ENCODE measurements at places on chromosomes 2 and 18.
A peak's percentile ranks its signal among the peaks of the same experiment; 100 is the strongest.

- DNase-seq: no peak
These were observed 928.7 kb downstream of the SLC4A3 start for GRCh38 chr2:220555961-220556630.

- no peak for DNase-seq
These were observed 55.8 kb upstream of the ALPP start for GRCh38 chr2:232322560-232323327.

DNA sequence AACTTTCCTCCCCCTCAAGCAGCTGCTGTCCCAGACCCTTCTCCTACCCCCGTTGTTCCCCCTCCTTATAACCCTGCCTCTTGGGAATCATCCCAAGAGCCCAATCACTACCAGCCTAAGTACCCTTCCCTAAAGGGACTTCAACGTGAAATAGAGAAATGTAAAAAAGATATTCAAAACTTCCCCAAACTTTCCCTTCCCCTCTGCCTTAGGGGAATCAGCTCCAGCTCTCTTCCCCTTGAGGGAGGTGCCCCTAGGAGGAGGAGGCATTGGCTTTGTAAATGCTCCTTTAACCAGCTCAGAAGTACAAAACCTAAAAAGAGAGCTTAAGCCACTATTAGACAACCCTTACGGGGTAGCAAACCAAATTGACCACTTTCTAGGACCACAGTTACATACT, 10.6 kb upstream of the SAP130 start:
- DNase-seq: no peak

GRCh38 chr2:3462493-3463104, 56.7 kb downstream of the ADI1 start:
- DNase-seq: no peak

GRCh38 chr2:203059567-203060240, 45.0 kb downstream of the NBEAL1 start:
- no peak for DNase-seq

- DNase-seq: peak; percentile 80
These were observed 69.3 kb downstream of the MBP start for GRCh38 chr18:77063260-77063659.

- no peak for DNase-seq
These were observed 85.1 kb downstream of the ARL4C start for GRCh38 chr2:234411793-234412192.

GRCh38 chr2:98156304-98156703, 69.3 kb downstream of the VWA3B start:
- no peak for DNase-seq

DNA sequence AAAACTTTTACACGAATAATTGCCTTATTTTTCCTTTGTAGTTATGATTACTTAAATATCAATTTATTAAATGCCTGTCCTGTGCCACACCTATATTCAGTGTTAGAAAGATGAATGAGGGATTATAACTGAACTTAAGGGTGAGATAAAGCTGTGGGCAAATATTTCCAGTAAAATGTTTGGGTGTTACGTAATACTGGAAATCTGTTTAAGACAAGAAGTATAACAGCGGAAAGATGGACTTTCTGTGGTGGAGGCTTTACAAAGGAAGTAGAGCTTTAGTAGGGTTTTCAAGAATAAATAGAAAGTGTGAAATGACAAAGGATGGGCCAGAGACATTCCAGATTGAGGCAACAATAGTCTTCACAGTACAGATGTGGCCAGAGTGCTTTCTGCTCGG, 927.0 kb downstream of the DPP10 start:
- no peak for DNase-seq

- DNase-seq: peak; percentile 38
These were observed 683 bp downstream of the MBOAT2 start for GRCh38 chr2:9002637-9003365.

- DNase-seq: no peak
These were observed 14.5 kb downstream of the CREG2 start for GRCh38 chr2:101372792-101373191.

- no peak for DNase-seq
These were observed 2.7 kb upstream of the IL18RAP start for GRCh38 chr2:102420290-102420689.

GRCh38 chr2:124315221-124315880, 290.3 kb downstream of the CNTNAP5 start:
- no peak for DNase-seq

DNA sequence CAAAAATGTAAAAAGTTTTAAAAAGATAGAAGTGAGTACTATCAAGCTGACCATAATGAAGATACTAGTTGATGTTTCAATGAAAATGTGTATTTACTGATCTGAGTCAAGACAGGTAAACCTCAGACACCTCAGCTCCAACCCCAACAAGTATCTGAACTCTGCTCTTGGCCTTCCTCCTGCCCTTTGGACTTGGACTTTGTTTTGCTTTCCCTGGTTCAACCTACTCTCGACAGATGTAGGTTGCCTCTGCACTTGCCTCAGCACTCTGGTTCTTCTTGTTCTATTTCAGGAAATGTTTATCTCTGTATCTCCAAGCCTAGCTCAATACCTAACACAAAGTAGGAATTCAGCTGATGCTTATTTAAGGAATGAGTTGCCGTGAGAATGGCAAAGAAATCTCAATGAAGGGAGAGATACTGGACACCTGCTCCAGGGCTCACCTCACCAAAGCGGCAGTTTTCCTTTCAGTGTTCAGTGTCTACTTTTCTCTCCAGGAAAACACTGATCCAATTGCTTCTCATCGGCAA, 248.8 kb upstream of the CTAGE1 start:
- no peak for DNase-seq

DNA sequence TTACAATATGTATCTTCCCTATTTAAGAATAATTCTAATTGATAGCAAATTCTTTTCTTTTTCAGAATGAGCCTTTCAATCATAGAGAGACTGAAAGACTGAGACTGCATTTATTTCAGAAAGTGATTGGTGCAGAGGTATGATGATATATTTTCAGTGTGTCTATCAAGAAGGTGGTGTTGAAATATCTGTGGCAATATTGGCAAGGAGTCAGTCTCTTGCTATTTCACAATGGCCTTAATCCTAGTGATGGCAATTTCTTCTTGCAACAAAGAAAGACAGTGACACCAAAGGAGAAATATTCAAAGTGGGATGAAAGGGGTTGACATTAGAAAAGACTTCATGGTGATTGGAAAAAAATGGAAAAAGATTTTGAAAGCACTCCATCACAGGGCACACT, 21.7 kb upstream of the ZBTB14 start:
- no peak for DNase-seq

DNA sequence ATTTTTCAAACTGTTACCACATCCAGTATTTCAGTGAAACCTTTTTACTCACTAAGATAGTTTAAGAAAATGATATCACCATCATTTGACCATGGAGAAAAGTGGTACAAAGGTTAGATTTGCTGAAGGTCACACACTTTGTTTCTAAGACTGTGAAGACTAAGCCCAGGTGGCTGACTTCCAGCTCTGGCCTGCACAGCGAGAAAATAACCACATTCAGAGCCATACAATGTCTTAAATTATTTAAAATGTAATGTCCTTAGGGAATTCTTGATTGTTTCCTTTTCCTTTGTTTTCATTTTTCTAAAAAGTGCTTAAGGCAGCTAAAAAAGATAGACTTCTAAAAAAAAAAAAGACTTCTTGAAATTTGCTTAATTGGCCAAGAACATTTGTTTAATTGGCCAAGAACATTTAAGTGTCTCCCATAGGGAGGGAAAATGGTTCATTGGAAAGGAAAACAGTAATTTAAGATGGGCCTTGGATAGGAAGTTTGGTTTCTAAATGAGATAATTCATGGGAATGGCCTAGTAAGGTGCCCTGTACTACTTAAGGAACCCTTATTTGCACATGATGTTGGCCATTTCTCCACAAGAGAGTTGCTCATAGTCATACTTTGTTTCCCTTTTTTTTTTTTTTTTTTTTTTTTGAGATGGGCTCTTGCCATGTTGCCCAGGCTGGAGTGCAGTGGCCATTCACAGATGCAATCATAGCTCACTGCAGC, 45.2 kb downstream of the CYP1B1 start:
- no peak for DNase-seq

DNA sequence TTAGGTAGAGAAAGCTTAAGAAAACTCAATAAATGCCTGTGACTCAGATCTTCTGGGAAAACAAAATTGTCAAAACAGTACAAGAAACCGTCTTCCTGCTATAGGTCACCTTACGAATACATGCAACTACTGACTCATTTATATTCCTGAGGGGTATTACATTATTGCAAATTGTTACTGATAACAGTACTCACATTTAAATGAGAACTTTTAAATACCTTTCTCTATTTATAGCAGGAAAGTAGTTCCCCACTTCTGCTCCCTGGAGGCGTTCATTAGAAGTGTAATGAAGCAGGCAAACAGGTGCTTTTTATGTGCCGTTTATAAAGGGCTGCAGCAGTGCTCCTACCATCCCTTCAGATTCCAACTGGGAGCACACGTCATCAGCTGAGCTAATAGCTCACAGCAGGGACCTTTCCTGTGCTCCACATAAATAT, 65.1 kb upstream of the RPRM start:
- DNase-seq: no peak

- DNase-seq: no peak
These were observed 72.0 kb downstream of the CDH7 start for GRCh38 chr18:65822826-65823225.

GRCh38 chr18:9334973-9335696, 562 bp downstream of the TWSG1 start:
- DNase-seq: peak; percentile 22

- DNase-seq: no peak
These were observed 16.8 kb downstream of the SP140L start for GRCh38 chr2:230343747-230344146.

- no peak for DNase-seq
These were observed 68.8 kb upstream of the LYPD6B start for GRCh38 chr2:148969659-148970061.

- no peak for DNase-seq
These were observed 11.0 kb downstream of the CPSF3 start for GRCh38 chr2:9434489-9434888.

- no peak for DNase-seq
These were observed 146.7 kb upstream of the SMIM21 start for GRCh38 chr18:75574187-75574586.

DNA sequence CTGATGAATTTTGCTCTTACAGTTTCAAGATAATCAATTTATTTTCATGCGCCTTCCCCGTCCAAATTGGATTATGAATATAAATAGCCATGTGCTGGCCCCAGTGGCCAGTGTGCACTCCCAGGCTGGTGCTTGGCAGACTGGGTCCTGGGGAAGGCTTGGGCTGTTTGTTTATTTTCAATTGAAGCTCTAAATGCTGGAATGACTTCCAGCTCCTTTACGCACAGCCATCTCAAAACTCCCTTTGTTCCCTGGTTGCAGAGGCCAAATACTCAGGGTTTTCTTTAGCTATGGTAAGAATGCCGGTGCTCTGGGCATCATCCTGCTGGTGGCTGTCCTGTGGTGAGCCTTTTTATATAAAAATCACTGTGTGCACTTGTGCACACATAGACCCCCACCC, 131.5 kb downstream of the PRKCE start:
- DNase-seq: no peak

GRCh38 chr2:46800625-46801349, 114.8 kb downstream of the MCFD2 start:
- no peak for DNase-seq

GRCh38 chr2:40654346-40654745, 202.5 kb upstream of the SLC8A1 start:
- DNase-seq: no peak

GRCh38 chr2:177164131-177164530, 48.5 kb upstream of the HNRNPA3 start:
- no peak for DNase-seq

DNA sequence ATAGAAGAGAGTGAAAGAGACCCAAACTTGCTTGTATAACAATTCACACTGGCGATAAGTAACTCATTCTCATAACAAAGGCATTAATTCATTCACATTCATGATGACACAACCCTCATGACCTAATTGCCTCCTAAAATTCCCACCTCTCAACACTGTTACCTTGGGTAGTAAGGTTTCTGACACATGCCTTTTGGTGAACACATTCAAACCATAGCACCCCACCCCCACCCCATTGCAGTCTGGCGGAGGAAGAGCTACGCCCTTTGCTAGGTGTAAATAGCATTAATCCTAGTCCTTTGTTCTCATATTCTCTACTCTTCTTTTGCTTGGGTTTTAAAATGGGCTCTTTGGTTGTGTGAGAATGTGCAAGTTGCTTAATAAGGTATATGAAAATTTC, 361.5 kb downstream of the DSEL start:
- DNase-seq: no peak

- DNase-seq: no peak
These were observed 5.8 kb downstream of the SH3RF3 start for GRCh38 chr2:109134741-109135358.

- no peak for DNase-seq
These were observed 22.0 kb upstream of the FZD5 start for GRCh38 chr2:207791579-207792243.

DNA sequence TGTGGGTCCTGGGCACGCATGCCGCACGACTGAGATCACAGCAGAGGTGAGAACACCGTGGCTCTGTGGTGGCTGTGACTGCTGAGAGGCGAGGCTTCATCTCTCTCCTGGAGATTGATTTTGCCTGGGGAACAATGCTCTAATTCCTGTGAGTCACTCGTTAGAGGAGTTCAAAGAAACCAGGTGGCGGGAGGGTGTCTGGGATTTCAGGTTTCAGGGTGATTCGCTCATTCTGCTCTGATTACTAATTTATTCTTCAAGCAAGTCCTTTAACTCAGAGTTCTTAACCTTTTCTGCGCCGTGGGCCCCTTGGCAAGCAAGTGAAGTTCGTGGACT, 56.3 kb downstream of the GLI2 start:
- DNase-seq: no peak

GRCh38 chr2:200586644-200586975, 796 bp downstream of the AOX1 start:
- DNase-seq: no peak

- no peak for DNase-seq
These were observed 217.6 kb downstream of the NDUFA10 start for GRCh38 chr2:239807568-239807967.

DNA sequence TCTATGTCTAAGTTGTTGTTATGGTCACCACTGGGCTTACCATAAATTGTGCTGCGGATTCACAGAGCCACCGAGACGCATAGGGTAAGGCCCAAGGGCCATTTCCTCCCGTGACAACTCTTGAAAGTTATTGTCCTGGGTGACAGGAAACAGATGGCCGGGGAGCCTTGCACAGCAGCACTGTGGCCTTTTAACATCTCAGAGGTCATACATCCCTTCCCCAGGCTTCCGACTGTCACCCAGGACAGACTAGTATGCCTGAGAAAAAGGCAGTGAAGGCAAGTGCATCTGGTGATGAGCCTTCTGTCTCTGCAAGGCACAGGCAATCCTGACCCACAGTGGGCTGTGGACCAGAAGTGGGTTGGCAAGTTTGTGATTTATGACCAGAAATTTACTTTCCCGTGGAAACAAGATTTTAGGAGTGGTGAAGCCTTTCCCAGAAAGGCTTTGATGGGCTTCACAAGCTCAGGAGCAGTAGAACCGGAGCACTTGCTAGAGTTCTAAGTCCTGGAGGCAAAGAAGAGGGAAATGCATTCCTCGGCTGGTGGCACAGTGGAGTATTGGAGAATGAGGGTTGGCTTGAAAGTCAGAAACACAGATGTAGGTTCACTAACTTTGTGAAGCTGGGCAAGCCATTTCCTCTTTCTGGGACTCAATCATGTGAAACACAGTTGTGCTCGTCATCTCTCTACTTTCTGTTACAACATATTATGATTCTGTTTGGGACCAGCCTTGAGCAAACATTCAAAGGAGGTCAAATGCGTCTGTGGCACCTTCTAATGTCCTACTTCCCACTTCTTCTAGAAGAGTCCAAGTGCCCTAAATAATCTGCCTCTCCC, 2.0 kb upstream of the CAPN14 start:
- DNase-seq: no peak
